ENCODE measurements at places on chromosomes 11 and 22. TPM values are rescaled to one million over a fixed set of nuclear protein-coding genes. Genes with fewer than 3 reads are reported as not detected.

- no peaks in the 10 kb centered on the region for H3K27me3 ChIP-seq
- peaks cover 55% of the 10 kb centered on the region for H3K36me3 ChIP-seq
- H3K27ac ChIP-seq: no peak overlapping the region
- H3K4me1 ChIP-seq: no peaks in the 10 kb centered on the region
- DNase-seq: no peak
Measured at GRCh38 chr22:20039683-20040325, 18.9 kb downstream of the TANGO2 start.

GRCh38 chr11:64568584-64569140 lies 22.4 kb upstream of the SLC22A12 start:
- no peak overlapping the region for H3K27ac ChIP-seq
- H3K4me1 ChIP-seq: no peaks in the 10 kb centered on the region
- no peaks in the 10 kb centered on the region for H3K27me3 ChIP-seq

Gene IGHMBP2
- 52.0 TPM for total RNA-seq

- no peaks in the 10 kb centered on the region for H3K27me3 ChIP-seq
- H3K4me3 ChIP-seq: no peak overlapping the region
- H3K36me3 ChIP-seq: no peaks in the 10 kb centered on the region
- no peaks in the 10 kb centered on the region for H3K4me1 ChIP-seq
- no peak overlapping the region for H3K27ac ChIP-seq
- DNase-seq: no peak
Measured at GRCh38 chr11:9831122-9831521, 167.2 kb downstream of the SWAP70 start.

Gene INS
- total RNA-seq: not detected

Measured in ascending aorta (tissue), 2 donors.